ENCODE measurements at places on chromosomes 7 and 10.

DNA sequence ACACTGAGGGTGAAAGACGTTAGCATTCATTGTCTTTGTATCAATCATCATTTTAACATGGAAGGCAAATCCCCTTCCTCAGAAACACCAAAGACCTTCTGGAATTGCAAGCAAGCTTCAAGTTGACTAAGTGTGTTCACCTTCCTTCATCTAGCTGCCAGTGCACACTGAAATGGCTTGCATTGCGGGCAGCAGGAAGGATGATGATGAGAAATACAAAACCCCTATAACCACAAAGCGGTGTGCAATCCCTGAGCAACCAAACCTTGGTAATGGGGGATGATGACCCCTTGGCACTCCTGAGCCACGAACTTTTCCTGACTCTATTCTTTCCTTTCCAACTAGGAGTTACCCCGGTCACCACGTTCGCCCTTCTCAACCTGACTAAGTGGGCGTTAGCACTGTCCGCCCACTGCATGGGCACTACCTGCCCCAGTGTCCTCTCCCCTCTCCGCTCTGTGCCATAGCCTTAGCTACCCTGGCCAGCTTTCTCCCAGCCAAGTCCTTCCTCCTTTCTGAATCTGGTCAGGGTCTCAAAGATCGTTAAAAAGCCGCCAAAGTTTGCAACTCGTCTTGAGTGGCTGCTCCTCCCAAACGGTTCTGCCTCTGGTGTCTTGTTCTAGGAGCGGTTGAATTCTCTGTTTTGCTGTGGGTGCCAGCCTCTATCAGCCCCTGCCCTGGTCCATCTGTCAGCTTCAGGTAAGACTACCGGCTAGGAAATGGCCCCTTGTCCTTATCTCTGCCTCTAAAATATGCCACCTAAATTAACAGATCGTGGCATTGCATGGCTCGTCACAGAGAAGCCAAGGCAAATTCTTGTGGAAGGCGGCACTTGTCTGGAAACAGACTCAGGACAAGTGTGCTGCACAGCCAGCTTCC is 586 bp upstream of the AOC1 start:
- DNase-seq, result no peak

DNA sequence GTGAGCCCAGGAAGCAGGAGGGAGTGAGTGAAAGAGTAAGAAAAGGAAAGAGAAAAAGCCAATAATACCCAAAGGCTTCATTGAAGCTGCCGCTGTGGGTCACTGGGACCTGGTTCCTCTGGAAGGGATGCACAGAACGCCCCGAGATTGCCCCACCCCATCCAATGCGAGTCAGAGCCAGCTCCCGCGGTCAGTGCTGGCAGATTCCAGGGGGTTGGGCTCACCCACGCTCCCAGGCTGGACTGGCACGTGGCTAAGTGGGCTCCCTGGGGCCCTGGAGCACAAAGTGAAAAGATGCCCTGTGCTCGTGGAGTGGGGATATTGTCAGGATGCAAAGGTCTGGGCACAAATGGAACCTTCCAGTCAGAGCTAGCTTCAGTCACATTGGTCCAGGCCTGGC is 117.0 kb downstream of the OAT start:
- no peak for DNase-seq

- no peak for DNase-seq
These were observed 44.4 kb upstream of the ELN start for GRCh38 chr7:73983437-73984164.

DNA sequence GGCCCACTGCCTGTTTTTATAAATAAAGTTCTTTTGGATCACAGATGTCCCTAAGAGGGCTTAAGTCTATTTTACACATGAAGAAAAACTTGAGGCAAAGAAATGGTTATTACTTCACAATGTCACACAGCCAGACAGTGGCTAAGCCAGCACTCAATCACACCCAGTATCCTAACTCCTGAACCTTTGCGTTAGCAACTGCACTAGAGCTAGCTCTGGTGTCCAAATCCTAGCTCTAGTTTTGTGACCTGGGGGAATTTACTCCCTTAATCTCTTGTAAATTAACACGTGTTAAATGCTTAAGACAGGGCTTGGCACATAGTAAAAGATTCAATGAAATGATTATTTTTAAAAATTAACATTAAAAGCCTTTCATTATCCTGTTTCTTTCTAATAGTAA is 49.0 kb upstream of the TPK1 start:
- no peak for DNase-seq

DNA sequence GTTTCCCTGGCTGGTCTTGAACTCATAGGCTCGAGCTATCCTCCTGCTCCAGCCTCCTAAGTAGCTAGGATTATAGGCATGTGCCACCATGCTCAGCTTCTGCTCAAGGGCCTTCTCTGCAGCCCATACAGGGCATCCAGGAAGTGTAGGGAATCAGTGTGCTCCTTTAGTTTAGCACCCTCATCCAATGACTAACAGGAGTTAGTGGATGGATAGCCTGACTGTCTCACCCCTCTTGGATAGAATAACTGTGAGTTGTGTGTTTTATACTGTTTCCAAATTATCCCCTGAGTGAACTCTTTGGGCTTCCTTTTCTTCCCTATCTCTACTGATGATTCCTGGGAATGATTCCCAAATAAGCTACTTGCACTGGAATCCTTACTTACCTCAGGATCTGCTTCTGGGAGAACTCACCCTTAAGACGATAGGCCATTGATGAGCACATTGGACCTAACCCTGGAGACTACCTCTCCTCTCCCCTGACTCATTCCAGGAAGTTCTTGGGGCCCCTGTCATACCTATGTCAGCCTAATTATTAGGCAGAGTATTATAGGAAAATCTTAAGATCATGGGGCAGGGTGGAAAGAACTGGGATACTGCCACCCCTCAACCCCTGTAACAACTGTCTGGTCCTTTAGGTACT is 18.5 kb downstream of the STRIP2 start:
- no peak for DNase-seq

GRCh38 chr7:128868624-128869137 is 6.0 kb downstream of the ATP6V1F start:
- no peak for DNase-seq

DNA sequence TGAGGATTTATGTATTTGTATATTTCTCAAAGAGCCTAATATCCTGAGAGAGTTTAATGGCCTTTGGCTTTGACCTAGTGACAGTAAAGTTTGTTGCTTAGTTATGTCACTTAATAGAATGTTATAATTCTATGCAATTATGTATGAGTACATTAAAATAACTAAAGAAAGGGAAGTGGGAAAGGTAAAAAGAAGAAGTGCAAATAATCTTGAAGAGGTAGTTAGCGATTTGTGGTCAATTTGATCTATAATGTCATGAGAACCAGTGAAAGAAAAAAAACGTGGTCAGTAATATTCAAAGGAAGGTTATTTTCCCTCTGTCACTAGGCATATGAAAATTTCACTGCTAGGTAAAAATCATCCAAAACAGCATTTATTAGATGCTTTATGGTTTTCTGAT is 143.4 kb upstream of the LSM8 start:
- no peak for DNase-seq

DNA sequence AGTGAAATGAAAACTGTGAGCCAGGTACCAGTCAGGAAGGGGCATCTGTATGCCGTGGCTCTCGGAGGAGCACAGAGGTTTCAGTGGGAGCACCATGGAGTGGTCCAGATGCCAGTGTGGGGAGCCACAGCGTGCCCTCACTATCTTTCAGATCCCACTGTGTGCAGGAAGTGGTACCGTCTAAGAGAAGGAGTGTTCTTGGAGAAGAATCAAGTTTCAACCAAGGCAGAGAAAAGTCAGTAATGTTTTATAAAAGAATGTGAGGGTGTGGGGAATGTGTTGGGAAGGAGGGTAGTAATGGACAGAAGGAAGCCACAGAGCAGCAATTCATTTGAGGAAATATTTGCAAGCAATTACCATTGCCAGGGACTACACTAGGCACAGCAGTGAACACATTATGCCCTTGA is 35.6 kb downstream of the PRKAR2B start:
- DNase-seq, result no peak

- DNase-seq, result no peak
These were observed 121.5 kb downstream of the CTTNBP2 start for GRCh38 chr7:117751775-117752174.

GRCh38 chr10:127221281-127221680 is 24.9 kb upstream of the INSYN2A start:
- no peak for DNase-seq

GRCh38 chr10:72385724-72386123 is 31.0 kb upstream of the DNAJB12 start:
- no peak for DNase-seq

- DNase-seq, result no peak
These were observed 93.2 kb downstream of the SORCS1 start for GRCh38 chr10:107071301-107071700.

GRCh38 chr7:129780974-129781927 is 169.7 kb downstream of the NRF1 start:
- no peak for DNase-seq

DNA sequence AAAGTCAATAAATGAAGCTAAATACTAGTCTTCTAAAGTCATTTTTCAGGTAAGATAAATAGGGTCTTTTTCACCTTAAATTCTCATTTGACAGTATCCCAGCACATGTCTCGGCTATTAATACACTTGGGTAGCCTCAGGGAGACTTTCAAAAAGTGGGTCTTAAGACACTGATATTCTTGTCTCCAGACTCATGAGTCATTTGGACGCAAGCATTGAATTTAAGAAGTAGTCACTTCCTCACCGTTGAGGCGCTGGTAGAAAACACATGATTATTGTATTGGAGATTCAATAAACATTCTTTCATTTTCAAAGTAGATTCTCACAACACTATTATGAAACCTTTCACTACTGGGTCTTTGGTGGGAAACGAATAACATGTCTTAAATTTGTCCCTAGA is 108.9 kb upstream of the SP8 start:
- DNase-seq, result no peak

DNA sequence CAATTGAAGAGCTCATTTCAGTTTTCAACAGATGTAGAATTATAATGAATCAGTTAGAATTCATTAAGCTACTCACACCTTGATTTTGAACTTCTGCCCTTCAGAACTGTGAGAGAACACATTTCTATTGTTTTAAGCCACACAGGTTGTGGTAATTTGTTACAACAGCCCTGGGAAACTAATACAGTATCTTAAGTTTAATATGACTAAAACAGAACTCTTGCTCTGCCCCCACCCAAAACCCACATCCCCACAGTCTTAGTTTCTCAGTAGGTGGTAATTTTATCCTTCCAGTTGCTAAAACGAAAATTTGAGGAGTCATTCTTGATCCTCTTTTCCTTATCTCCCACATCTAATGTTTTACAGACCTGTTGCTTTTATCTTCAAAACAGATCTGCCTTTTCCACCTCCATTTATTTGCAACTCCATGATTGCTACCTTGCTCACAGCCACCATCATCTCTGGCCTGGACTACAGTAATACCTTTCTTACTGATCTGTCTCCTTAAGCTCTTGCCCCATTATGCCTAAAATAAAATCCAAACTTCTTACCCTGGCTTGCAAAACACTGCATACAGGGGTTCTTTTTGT is 72.8 kb upstream of the NXPH1 start:
- DNase-seq, result no peak

DNA sequence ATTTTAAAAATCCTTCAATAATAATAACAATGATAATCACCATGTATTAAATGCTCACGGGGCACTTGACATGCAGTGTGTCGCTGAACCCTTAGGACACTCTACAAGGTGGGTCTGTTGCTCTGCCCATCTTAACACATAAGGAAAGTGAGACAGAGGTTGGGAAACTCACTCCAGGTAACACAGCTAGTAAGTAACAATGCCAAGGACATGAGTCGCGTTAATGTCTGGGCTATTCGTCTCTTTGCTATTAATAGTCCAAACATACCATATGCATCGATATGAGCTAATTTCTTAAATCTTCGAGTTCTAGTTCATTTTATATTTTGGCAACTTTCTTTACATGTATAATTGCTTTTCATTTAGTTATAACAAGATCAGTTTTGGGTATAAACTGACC is 79.5 kb downstream of the BEND7 start:
- no peak for DNase-seq

GRCh38 chr10:117537904-117538524 is 4.5 kb upstream of the EMX2 start:
- DNase-seq, result no peak

DNA sequence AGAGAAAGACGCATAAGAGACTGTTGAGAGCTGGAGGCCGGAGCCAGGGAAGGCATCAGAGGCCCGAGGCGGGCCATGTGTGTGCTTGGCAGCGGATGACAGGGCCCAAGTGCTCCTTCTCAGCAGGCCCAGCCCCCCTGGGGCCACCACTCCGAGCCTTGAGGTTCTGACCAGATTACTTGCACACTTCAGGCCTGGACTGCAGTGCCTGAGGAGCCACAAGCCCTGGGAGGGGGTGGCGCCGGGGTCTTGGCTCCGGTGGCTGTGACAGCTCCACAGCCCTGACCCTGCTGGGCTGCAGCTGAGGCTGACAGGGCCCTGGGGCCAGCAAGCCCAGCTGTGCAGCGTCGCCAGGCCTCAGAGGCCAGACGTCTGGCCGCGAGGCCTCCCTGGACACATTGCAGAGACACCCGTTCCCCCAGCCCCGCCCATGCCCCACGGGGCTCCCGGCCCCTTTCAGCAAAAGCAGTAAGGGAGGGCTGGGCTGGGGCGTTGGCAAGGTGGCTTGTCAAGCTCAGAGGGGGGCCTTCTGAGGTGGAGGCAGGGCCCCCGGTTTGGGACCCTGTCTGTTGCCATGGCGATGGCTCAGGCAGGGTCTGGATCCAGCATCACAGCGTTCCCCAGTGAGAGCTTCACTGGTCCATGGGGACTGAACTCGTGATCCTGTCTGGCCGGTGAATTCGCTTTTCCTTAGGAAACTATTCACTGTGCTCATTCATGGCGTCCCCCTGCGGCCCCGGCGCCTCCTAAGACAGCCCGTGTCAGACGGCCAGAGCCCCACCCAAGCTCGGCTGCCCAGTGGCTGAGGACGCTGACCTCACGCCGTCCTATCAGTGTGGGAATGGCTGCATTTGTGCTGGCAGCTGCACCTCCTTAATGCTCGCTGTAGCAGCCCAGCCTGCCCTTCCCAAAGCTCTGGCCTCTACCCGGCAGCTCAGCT is 5.7 kb downstream of the ELN start:
- no peak for DNase-seq

GRCh38 chr7:136069840-136070529 is 92.8 kb upstream of the MTPN start:
- no peak for DNase-seq

DNA sequence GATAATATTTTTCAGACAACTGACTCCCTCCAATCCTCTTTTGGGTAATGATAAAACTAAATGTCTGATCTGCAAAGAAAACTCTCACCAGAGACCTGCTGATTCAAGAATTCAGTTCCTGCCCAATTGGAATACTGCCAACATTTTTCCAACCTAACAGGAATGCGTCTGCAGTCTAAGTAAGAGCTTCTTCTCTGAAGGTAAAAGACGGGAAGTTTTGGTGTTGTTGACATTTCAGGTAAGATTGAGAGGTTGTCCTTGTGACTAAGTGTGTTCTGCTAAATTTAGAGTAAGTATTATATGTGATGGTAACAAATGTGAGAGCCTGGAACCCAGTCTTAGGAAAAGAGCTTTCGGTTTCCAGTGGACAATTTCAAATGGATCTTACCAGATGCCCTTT is 17.6 kb downstream of the IFIT5 start:
- no peak for DNase-seq
